Aortic smooth muscle cell (primary cell): ENCODE measurements at places on chromosomes 4 and X. TPM values are rescaled to one million over a fixed set of nuclear protein-coding genes. Genes with fewer than 3 reads are reported as not detected.

The LARP7 gene
- 37.3 and 48.1 TPM in 2 replicates for total RNA-seq

The TMPRSS11D gene
- total RNA-seq: not detected in 2 replicates

The COX7B2 gene
- total RNA-seq: not detected in 2 replicates

The PABPC4L gene
- total RNA-seq: 0.13 and 0.56 TPM in 2 replicates

The ZNF157 gene
- total RNA-seq: 0.12 and 0.13 TPM in 2 replicates

The ZNF330 gene
- total RNA-seq: 30.0 and 32.6 TPM in 2 replicates

The ATP1B4 gene
- total RNA-seq: not detected in 2 replicates

The ZNF280C gene
- total RNA-seq: 1.7 and 2.2 TPM in 2 replicates

The CTPS2 gene
- total RNA-seq: 8.9 and 9.0 TPM in 2 replicates

The PLAC8 gene
- total RNA-seq: not detected in 2 replicates

The FHIP1A gene
- under 0.01 TPM in 1 of 2 replicates, not detected in the other for total RNA-seq

The HTN3 gene
- not detected in 2 replicates for total RNA-seq

The AVPR2 gene
- not detected in 2 replicates for total RNA-seq

The PPP4R3C gene
- not detected in 2 replicates for total RNA-seq

The TMEM271 gene
- not detected in 2 replicates for total RNA-seq

The GLRA3 gene
- total RNA-seq: under 0.01 and 0.13 TPM in 2 replicates

The CFAP299 gene
- total RNA-seq: 5.9 and 15.2 TPM in 2 replicates

The RNF128 gene
- 1.1 and 1.5 TPM in 2 replicates for total RNA-seq

The LINC00632 gene
- total RNA-seq: 5.7 and 8.4 TPM in 2 replicates

The DOCK11 gene
- total RNA-seq: 13.1 and 21.2 TPM in 2 replicates

The FRMPD3 gene
- not detected in 2 replicates for total RNA-seq

The TLR8 gene
- total RNA-seq: not detected in 2 replicates

The HSD17B13 gene
- under 0.01 and 0.06 TPM in 2 replicates for total RNA-seq

The TEX13C gene
- total RNA-seq: not detected in 2 replicates

The SLC6A14 gene
- total RNA-seq: not detected in 2 replicates

The PWWP3B gene
- under 0.01 and 0.06 TPM in 2 replicates for total RNA-seq

The GPC3 gene
- under 0.01 TPM in 1 of 2 replicates, not detected in the other for total RNA-seq

The MXRA5 gene
- 0.12 and 0.13 TPM in 2 replicates for total RNA-seq

The ADAM29 gene
- total RNA-seq: not detected in 2 replicates

The EFHC2 gene
- 0.13 and 0.37 TPM in 2 replicates for total RNA-seq

The KIAA1210 gene
- not detected in 2 replicates for total RNA-seq

The CFAP99 gene
- total RNA-seq: 0.12 and 0.13 TPM in 2 replicates

The SPANXB1 gene
- total RNA-seq: not detected in 2 replicates

The CD99 gene
- total RNA-seq: 216 and 327 TPM in 2 replicates

The DMRTC1 gene
- not detected in 2 replicates for total RNA-seq

The CXCL9 gene
- total RNA-seq: not detected in 2 replicates

The FAM149A gene
- 13.9 and 17.7 TPM in 2 replicates for total RNA-seq

The HAND2 gene
- 37.4 and 48.7 TPM in 2 replicates for total RNA-seq

The SLC26A1 gene
- total RNA-seq: 0.12 and 0.26 TPM in 2 replicates

The CXCL6 gene
- total RNA-seq: 0.26 and 0.56 TPM in 2 replicates

The ARHGAP6 gene
- 9.9 and 11.0 TPM in 2 replicates for total RNA-seq

The XPNPEP2 gene
- total RNA-seq: not detected in 2 replicates

The S100P gene
- not detected in 2 replicates for total RNA-seq
